ENCODE measurements at places on chromosomes 6 and 20.

DNA sequence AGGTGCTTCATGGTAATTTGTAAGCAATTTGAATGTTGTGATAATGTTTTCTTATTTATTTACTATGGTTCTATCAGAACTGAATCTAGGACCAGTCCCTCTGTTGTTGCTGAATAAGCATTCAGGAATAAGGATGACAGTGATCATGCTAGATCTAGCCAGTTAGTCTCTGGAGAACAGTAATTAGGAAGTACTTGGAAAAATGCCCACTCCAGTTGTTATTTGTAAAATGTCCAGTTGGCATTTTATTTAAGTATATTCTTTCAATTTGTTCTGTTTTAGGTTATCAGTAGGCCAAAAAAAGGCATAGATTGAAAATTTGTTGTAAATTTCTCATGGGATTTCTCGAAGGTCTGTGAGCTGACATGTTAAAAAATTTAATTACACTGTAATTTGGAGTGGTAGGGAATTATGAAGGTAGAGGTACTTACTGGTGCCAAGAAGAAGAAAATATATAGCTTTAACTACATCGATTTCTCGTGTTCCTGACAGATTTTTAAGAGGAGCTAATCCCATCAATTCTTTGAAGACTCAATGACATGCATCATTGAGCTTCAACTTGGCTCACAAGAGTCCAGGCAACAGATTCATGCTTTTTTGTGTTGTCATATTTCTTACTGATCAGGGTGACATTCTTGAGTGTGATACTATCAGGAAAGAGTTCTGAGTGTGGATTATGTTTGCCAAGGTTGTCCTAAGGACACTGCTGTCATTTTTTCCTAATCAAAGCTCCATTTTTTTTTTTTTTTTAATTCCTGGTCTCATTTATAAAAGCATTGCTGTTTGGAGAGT lies 177.3 kb downstream of the CARMIL1 start:
- no peak for DNase-seq

DNA sequence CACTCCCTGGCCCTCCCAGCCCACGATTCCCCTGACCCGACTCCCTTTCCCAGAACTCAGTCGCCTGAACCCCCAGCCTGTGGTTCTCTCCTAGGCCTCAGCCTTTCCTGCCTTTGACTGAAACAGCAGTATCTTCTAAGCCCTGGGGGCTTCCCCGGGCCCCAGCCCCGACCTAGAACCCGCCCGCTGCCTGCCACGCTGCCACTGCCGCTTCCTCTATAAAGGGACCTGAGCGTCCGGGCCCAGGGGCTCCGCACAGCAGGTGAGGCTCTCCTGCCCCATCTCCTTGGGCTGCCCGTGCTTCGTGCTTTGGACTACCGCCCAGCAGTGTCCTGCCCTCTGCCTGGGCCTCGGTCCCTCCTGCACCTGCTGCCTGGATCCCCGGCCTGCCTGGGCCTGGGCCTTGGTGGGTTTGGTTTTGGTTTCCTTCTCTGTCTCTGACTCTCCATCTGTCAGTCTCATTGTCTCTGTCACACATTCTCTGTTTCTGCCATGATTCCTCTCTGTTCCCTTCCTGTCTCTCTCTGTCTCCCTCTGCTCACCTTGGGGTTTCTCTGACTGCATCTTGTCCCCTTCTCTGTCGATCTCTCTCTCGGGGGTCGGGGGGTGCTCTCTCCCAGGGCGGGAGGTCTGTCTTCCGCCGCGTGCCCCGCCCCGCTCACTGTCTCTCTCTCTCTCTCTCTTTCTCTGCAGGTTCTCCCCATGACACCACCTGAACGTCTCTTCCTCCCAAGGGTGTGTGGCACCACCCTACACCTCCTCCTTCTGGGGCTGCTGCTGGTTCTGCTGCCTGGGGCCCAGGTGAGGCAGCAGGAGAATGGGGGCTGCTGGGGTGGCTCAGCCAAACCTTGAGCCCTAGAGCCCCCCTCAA lies at the start of gene LTA:
TSS of gene LTA (plus strand) at position 249 of the 871 bp plus-strand sequence. CDS start at position 703, 454 bp downstream.
- peak; percentile 67 for DNase-seq

- no peak for DNase-seq
Measured at GRCh38 chr6:40825102-40825501, 213.9 kb downstream of the UNC5CL start.

GRCh38 chr6:15615802-15616201 lies 47.0 kb downstream of the DTNBP1 start:
- no peak for DNase-seq

DNA sequence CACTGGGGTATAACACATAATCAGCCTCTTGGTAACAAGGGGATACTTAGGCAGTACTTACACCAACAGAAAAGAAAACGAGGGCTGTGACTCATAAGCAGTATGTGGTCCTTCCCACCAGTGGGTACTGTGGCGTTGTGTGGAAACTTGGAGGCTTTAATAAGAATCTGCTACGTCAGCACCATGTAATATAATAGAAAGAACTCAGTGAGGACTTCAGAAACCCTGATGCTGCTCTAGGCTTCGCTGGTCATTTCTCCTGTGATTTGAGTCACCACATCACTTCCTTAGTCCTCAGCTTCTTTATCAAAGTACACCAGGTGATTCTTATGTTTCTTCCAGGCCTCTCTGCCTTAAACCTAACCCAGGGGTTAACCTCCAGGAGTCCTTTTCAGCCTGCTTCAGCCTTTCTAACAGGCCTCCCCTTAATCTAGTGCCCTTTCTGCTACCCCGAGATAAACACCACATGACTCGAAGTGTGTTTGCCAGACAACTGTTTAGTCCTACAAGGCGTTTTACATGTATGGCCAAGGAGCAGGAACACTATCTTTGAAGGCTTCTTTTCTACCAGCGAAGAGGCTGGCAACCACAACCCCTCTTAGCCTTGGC lies 68.5 kb downstream of the FYN start:
- DNase-seq: peak; percentile 56

DNA sequence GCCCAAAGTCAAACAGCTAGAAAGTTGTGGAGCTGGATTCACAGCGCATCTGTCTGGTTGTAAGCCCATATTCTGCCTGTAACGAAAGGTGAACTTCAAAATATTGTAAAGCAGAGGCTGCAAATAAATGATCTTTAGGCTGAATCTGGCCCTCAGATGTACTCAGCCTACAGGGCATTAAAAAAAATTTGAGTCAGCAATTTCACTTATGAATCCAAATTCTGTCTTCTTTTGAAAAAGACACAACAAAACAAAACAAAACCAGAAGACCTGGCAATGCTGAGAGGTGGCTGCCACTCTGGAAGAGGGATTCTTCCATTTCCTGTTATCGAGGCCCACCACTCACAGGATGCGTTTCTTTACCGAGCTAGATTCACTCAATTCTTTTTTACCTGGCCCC lies 7.1 kb downstream of the LAMA4 start:
- no peak for DNase-seq

DNA sequence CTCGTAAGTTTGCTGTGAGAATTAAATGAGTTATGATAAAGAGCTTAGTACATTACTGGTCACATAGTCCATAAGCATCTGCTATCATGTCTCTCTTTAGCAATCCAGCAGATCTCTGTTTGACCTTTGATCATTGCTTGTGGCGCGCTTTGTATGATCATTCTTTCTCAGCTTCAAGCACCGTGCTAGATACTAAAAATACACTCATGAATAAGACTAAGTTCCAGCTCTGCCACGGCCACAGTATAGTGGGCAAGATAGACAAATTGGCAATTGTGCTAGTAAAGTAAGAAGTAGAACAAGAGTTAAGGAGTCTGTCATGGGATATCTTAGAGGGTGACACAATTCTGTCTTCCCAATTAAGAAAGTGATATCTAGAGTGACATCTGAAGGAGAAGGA lies 75.2 kb upstream of the ADGRF1 start:
- no peak for DNase-seq

- DNase-seq: no peak
Measured at GRCh38 chr20:51667002-51667408, 101.2 kb downstream of the ATP9A start.

GRCh38 chr6:139020689-139021088 lies 7.9 kb upstream of the ABRACL start:
- DNase-seq: no peak

GRCh38 chr6:157944983-157945931 lies 36.4 kb upstream of the SYNJ2 start:
- no peak for DNase-seq

DNA sequence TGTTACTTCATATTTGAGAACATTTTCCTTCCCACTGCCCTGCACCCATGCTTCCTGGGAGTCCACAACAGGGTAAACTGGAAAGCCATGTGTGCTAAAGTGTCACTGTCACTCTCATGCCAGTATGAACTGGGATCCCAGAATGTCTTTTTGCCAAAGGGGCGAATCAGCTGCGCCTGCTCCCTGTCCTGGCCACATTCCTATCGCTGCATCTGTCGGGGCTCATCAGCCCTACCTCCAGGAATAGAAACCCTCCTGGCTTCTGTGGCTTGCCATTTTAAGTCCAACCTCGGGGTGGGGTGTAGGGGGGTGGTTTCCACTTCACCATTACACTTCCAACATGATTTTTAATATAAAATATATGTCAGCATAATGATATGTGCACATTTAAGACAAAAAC lies 933 bp downstream of the KLHL31 start:
- no peak for DNase-seq

- no peak for DNase-seq
Measured at GRCh38 chr6:157227202-157228166, 95.8 kb downstream of the TMEM242 start.

GRCh38 chr6:148572676-148573335 lies 174.0 kb upstream of the UST start:
- no peak for DNase-seq

GRCh38 chr20:37385659-37386504 lies 39.9 kb downstream of the SRC start:
- DNase-seq: no peak

DNA sequence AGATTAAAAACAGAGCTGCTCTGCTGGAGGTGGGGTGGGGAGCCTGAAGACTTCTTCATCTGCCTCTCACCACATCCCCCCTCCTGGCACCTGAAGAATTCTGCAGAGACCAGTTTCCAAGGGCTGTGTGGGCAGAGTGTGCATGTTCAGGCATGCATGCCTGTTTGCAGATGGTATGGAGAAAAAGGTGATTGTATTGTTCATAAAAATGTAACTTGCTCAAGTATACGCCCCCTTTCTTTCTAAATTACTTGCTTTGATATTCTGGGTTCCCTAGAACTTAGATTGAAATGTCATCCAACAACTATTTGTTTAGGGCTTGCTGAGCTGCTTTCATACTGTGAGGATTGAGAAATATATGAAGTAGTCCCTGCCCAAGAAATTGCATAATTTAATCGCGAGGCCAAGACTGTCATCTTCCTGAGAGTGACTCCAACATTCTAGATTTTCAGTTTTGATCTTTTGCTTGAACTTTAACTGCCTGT lies 83.6 kb downstream of the LCA5 start:
- DNase-seq: no peak

GRCh38 chr20:61347443-61347842 lies 95.4 kb downstream of the CDH4 start:
- no peak for DNase-seq

GRCh38 chr6:79005024-79005423 lies 73.0 kb downstream of the PHIP start:
- DNase-seq: no peak

DNA sequence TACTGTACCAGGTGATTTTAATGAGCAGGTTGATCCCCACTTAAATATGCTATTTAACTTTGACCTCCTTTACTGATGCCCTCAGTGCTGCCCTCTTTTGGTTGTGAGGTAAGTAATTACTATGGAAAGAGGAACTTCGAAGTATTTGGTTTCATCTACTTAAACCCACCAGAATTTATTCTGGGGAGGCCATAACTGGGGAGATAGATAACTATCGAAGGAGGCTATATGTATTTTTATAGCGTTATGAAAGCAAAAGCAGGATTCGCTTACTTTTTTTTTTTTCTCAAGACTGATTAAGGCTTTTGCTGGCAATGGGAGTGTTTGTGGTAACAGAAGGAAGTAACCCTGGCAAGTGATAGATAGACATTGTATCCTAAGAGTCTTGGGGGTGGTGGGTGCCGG lies 168.9 kb upstream of the CENPW start:
- DNase-seq: no peak

DNA sequence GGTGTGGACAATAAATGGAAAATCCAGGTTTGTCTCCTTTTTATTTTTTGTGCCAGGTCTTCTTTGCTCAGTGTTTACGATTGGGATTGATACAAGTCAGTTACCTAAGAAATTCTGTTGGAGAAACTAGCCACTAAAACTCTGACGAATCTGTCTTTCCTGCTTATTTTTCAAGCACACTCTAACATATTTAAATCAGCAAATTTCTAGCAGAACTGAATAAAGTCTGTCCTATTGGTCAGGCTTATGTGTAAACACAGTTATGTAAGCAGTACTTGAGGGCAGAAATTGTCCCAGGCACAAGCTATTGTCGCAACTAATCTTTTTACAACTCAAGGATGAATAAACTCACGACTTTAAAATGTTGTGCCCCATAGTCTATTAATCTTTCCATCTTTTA lies 12.1 kb upstream of the EXOC2 start:
- no peak for DNase-seq

DNA sequence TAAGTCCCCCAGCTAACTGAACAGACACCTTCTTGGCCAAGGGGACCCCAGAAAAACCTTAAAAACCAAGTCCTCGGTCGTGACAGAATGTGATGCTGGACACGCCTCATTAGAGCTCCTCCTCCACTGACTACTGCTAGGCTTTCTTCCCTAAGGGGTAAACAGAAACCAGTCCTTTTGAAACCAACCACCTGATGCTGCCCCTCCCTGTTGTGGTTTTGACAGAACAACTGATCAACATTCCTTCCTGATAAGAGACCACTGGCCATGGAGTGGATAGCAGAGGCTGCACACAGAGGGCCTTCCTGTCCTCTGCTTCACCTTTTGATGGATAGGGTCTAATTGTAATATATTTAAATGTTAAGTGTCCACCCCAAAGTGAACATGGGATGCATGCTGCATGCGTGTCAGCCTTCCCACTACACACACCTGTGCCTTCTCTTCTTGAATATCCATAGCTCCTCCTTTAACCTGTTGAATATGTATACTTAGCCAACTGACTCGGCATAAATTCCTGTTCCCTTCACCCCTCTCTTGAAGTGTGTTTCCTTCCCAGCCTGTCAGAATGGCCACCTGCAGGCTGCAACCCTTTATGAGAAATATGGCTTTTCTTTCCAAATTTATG lies 27.9 kb upstream of the SLC2A12 start:
- no peak for DNase-seq

GRCh38 chr6:24649691-24650090 lies 3.7 kb upstream of the KIAA0319 start:
- no peak for DNase-seq

GRCh38 chr20:1478566-1478965 lies 11.9 kb upstream of the NSFL1C start:
- no peak for DNase-seq

- no peak for DNase-seq
Measured at GRCh38 chr6:154123155-154123956, 84.3 kb downstream of the OPRM1 start.

GRCh38 chr20:60058879-60059278 lies 100.7 kb downstream of the CDH26 start:
- DNase-seq: no peak

DNA sequence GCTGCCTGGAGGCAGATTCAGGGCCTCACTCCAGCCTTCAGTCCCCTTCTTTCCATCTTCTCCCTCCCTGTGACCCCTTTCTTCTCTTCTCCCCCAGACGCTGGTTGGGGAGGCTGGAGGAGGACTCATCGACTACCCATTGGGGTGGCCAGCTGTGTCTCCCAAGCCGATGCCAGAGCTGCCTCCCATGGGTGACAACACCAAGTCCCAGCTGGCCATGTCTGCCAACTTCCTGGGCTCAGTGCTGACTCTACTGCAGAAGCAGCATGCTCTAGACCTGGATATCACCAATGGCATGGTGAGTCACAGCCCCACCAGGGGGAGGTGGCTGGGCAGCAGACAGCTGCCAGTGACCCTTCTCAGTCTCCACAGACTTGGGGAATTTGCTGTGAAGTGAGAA lies 12.9 kb downstream of the BPIFB4 start:
- no peak for DNase-seq

All from activated CD4-positive, alpha-beta T cell treated with anti-CD3 and anti-CD28 coated beads for 1 hour (primary cell).